ENCODE measurements at places on chromosomes 3 and 15.

DNA sequence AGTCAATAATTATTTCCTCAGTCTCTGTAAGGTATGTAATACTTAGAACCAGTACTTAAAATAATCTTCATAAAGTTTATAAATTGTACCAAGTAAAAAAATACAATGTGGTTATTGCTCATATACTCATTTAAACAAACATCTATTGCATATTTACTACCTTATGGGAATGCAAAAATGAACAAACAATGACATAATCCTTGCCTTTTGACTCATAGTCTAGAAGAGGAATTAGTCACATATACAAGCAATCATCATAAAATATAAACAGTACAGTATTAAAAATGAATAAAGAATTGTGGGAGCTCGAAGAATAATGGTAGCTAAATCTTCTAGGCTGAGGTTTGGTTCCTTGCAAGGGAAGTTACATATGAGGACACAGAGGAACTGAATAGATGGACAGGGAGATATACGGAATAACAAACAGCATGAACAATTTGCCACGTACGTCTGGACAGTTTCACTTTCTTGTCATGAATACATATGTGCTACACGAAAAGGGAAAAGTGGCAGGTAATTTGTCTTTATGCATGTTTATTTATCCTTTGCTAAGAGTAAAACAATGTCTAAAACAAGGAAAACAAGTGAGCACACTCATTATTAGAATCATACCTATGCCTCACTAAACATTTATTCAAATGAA lies 17.2 kb downstream of the IMPG2 start:
- DNase-seq: no peak

GRCh38 chr3:76788206-76788605 lies 251.7 kb upstream of the ROBO2 start:
- no peak for DNase-seq

DNA sequence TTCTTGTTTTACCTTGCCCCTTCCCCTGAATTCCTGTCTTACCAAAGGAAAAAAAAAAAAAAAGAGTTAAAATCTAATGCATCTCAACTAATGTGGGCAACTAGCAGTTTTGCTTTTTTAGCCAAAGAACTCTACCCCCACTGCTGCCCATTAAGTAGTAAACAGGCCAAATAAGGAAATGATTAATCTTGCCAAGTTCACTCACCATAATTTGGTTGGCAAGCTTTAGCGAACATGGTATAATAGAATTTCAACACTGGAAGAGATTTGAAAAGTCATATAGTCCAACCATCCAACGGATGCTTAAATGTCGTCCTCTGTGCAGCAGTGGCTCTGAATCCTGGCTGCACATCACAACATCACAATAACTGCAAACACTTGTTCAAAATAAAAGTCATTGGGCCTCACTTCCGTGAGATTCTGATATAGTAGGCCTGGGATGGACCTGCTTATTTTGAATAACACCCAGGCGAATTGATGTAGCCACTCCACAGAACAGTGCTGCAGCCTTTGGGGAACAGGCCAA lies 142.0 kb upstream of the UBE2E1 start:
- DNase-seq: no peak

DNA sequence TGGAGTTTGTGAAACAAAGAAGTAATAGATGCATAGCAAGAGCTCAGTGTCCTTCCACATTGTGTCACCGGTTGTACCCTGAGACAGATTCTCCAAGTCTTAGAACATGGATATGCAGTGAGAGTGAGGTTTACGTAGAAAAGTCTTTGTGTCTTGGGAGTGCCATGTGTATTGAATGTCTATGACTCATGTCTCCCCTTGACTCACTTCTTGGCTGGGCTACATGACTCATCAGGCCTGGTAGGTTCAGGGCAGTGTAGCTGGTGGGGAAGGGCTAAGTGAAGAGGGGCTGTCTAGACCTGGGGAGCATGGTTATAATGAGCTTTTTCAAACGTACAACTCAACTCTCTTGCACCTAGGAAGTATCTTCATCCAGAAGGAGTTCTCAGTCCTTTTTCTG lies 167.4 kb downstream of the GAP43 start:
- DNase-seq: no peak

- DNase-seq: no peak
Observed at GRCh38 chr3:52752045-52752660, 18.6 kb downstream of the NEK4 start.

- DNase-seq: no peak
Observed at GRCh38 chr3:174101244-174101643, 703.7 kb downstream of the NLGN1 start.

DNA sequence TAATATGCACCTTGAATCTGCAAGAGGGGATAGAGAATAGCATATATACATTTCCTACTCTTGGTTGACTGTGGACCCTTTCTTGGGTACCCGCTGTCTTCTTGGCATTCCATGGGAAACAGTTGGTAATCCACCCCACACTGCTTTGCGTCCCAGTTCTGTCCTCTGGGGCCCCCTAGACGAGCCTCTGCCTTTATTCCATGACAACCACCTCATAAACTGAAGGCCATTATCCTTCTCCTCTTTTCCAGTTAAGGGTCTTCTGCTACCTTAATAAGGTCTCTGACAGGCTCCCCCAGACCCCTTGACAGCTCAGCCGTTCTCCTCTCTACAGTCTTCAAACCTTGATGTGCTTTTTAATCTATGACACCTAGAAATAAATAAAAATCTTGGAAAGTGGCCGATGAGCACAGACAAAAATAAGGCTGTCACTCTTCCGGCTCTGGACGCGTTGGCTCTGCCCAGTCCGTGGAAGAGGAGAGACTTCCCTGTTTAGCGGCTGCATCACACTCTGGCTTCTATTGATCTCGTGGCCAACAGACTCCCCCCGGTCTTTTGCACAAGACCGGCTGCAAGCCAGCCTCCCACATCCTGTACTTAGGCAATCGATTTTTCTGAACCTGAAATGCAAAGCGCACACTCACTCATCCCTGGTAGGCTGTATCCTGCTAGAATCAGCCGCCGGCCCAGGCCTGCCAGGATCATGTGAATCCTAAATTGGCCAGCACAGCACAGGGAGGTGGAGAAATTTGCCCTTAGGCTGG lies 251.0 kb upstream of the TLE3 start:
- DNase-seq: no peak

- no peak for DNase-seq
Observed at GRCh38 chr3:15997274-15997943, 177.1 kb upstream of the GALNT15 start.

DNA sequence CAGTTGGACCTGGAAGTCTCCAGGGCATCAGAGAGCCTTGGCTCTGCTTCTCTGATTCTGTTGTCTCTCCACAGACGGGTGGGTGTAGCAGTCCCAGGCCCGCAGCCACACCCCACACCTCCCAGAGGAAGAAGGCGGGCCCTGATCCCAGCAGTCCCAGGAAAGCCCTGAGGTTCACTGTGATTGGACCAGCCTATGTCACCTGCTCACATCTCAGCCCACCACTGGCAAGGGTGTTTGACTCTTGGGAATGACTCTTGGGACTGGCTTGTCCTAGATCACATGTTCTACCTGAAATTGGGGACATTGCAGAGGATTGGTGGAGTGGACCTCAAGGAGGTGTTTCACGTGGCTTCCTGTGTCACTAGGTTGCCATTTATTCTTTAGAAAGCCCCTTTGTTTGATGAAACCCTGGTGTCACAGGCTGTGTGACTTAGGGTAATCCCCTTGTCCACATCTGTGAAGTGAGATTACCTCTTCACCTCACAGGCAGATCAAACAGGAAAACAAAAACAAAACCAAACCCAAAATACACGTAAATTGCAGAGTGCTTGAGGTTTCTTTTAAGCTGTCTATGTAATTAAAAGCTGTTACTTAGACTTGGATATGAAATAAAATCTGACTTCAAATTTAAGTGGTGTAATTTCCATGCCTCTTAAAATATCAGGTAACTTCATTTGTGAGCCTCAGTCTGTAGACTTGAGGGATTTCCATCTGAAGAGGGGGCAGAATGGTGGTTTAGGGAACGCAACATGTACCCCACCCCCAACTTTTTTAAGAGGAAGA lies 26.7 kb downstream of the FLNB start:
- peak; percentile 18 for DNase-seq

DNA sequence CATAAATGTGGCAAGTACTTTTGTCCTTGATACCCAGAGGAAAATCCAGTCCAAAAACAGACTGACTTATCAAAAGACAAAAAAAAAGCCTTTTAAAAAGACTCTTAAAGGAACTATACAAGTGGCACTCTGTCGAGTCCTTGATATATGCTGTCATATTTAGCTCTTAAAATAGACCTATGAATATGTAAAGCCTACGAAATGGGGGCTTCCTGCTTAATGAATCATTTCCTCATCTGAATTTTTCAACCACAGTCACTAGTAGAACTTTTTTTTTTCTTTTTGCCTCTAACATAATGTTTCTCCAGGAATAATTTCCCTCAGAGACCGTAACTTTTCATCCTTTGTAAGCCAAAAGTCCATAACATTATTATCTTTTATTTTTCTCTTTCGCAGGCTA lies 95.8 kb downstream of the P3H2 start:
- DNase-seq: no peak

- DNase-seq: no peak
Observed at GRCh38 chr3:48275287-48276027, 34.6 kb downstream of the ZNF589 start.

DNA sequence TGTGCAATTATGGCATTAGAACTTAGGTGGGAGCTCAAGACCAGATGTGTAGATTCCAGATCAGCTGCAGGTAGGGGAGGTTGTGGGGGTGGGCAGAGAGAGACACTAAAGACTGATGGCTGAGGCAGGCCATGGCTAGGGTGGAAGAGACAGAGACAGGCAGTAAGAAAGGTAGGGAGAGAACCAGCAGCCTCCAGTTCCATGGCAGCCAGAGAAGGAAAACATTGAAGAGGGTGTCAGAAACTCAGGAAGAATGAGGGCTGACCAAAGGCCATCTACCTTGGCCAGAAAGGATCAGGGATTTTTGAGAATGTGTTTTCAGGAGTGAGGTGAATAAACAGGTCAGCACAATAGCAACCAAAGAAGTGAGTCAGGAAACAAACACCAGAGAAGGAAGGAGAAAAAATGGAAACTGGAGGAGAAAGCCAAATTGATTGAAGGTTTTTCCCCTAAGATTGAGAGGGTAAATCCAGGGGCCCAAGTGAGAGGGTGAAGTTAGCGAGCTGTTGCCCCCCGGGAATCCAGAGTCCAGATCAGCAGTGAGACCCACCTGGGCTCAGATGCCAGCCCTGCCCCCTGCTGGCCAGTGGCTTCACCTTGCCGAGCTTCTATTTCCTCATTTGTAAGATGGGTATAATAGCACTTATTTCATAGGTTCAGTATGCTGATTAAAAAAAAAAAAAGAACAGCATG lies 41.0 kb downstream of the ABHD2 start:
- peak; percentile 46 for DNase-seq

- no peak for DNase-seq
Observed at GRCh38 chr3:109702252-109702651, 364.9 kb upstream of the DPPA4 start.

GRCh38 chr3:129161860-129162271 lies 1.0 kb upstream of the ISY1 start:
- DNase-seq: no peak

DNA sequence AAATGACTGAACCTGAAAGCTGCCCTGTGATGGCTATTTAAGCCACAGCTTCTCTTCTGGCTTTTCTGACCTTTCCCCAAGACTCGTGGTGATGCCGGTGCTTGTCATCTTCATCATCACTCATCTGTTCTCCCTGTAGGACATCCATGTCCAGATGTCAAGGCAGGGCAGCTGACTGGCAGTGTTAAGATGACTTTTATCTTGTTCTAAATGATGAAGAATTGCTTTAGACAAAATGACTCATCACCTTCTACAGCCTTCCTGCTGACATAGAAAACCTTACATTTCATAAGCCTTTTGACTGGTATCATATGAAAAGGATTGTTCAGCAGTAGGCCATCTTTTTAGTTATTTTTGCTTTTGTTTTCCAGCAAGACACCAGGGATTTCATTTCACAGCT lies 67.0 kb upstream of the GPR149 start:
- no peak for DNase-seq

All from T-helper 17 cell (primary cell).